ENCODE measurements at places on chromosomes 5 and 9. TPM values are rescaled to one million over a fixed set of nuclear protein-coding genes. Genes with fewer than 3 reads are reported as not detected.

SHOC1 gene
- not detected for total RNA-seq

LHX6 gene
- total RNA-seq = not detected

LCN15 gene
- total RNA-seq = not detected

DNA sequence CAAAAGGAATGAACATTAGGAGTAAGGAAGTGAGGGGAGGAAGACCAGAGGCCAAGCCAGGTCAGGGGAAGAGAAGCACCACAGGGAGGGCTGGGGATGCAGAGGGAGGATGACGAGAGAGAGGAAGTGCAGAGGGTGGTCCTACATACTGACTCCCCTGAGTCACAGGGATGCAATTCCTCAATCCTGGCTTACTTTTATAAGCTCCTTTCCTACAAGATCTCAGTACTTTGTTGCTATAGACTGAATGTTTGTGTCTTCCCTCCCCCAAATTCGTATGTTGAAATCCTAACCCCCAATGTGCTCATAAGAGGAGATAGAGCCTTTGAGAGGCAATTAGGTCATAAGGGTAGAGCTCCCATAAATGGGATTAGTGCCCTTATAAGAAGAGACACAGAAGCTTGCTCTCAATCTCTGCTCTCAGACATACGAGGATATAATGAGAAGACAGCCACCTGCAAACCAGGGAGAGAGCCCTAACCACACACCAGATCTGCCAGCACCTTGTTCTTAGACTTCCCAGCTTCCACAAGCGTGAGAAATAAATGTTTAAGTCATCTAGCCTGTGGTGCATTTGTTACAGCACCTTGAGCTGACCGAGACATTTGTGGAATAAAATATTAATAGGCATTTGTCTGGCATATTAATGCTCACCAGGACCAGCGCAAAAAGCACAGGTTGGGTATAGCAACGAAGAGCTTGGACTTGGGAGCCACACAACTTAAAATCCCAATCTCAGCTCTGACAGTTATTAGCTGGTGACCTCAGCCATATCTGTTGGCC is 33.4 kb downstream of the GCNT4 start:
- DNase-seq = no peak

DNA sequence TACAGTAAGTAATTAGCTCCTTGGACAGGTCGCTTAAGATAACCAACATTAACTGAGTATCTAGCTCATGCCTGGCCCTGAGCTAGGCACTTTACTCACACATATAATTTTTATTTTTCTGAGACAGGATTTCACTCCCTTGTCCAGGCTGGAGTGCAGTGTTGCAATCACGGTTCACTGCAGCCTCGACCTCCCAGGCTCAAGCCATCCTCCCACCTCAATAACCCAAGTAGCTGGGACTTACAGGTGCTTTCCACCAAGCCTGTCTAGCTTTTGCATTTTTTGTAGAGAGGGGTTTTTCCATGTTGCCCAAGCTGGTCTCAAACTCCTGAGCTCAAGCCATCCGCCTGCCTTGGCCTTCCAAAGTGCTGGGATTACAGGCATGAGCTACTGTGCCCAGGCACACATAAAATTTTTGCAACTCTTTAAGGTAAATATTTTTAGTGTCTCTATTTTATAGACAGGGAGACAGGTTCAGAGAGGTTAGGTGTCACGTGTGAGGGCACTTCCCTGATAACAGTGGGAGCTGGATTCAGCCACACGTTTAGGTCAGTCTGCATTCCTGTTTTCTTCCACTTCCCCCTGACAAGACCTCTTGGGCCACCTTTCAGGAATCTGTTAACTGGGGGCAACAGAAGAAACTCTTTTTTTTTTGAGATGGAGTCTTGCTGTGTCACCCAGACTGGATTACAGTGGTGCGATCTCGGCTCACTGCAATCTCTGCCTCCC is 18.2 kb downstream of the HBEGF start:
- no peak for DNase-seq

DNA sequence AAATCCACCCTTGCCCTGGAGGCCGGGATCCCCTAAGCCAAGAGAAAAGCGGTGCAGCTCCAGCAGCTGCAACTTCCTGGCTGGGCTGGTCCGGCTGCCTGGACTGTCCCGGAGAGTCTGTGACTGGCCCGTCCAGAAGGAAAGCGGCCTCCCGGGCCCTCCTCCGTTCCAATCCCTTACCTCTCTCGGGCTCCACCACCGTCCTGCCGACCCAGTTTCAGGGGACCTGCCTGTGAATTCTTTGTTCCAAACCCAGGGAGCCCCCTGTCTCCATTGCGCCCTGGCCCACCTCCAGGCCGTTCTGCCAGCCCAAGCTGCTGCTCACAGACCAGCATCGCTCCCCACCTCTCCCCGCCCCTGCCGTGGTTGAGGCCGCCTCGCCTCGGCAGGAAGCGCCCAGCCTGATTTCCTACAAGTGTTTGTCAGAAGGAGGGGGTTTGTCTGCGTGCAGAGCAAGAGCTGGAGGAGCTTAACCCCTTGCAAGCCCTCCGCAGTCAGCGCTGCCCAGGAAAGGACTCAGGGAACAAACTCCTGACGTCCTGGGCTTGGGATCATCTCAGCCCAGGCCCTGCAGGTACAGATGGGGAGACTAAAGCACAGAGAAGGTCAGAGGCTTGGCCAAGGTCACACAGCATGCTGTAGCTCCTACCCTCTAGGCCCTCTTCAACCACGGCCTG is at the start of gene AKNA:
TSS of gene AKNA (minus strand) at position 303 of the 677 bp plus-strand sequence. CDS start 6,649 bp downstream, outside the sequence.
- no peak for DNase-seq

GRCh38 chr9:107172979-107173347 is 110.1 kb upstream of the RAD23B start:
- no peak for DNase-seq

DNA sequence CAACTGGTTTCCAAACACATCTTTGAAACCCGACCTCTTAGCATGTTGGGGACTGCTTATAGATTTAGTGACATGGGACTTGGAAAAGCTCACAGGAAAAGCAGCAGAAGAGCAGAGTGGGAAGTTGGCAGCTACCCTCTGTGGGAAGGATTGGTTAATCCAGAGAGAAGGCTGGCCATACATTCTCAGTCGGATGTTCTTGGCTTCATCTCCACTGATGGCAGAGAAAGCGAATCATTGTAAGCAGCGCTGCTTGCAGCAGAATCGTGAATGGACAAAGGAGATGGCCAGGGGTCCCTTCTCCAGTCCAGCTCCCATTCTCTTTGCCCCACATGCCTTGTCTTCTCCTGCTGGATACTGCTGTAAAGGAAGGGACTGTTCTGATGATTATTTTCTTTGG is 62.7 kb downstream of the MEGF10 start:
- DNase-seq = no peak

DNA sequence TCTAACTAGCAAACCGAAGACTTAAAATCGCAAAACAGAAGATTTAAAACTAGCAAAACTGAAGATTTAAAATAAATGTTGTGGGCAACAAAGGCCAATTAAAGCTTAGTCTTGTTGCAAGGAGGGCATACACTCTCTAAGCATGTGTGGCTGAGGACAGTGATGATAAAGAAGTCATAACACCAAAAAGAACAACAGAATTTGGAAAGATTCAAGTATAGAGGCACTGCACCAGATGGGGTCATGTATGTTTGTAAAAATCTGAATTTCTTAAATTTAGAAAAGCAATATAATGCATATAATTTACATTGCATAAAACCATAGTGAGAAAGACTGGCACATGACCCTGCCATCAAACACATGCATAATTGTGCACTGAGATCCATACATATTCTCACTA is 743.8 kb downstream of the TAF11L14 start:
- no peak for DNase-seq

DNA sequence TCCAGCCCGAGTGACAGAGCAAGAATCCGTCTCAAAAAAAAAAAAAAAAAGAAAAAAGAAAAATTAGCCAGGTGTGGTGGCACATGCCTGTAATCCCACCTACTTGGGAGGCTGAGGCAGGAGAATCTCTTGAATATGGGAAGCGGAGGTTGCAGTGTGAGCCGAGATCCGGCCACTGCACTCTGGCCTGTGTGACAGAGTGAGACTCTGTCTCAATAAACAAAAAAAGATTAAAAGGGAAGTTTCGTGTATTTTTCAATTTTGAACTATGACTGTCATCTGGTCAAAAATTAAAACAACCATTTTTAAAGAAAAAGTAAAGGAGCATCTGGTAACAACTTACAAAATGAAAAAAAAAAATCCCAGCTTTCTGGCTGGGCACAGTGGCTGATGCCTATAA is 36.3 kb upstream of the PLIN2 start:
- DNase-seq = no peak

DNA sequence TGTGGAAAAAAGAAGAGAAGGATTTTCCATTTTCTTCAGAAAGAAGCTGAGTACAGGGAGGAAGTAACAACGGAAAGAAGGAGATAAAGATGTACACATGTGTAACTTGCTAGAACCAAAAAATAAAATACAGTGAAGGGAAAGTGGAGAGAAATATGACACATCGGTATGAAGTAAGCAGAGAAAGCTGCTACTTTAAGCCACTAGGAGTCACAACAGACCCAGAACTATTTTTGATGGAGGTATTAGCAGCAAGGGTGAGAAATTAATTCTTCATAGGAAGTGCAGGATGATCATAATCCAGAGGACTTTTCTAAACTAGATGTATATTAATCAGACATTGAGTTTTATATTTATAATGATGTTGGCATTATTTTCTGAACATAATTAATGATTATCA is 88.5 kb downstream of the FAM174A start:
- no peak for DNase-seq

DNA sequence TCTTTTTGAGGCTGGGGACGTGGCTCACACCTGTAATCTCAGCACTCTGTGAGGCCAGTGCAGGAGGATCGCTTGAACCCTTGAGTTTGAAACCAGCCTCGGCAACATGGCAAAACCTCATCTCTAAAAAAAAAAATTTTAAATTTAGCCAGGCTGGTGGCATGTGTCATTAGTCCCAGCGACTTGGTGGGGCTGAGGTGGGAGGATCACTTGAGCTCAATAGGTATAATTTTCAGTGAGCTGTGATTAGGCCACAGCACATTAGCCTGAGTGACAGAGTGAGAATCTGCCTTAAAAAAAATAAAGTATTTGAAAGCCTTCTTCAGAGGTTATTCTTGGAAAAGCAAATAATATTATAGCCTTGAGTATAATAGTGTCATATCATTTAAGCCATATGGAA is 41.8 kb downstream of the NSD1 start:
- no peak for DNase-seq

Measured in PC-9 (cell line).